ENCODE measurements at places on chromosomes 4 and X. TPM values are rescaled to one million over a fixed set of nuclear protein-coding genes. Genes with fewer than 3 reads are reported as not detected.
A peak's percentile ranks its signal among the peaks of the same experiment; 100 is the strongest.

CCKAR gene
- polyA plus RNA-seq: not detected

GYPB gene
- polyA plus RNA-seq: not detected

MAGED4 gene
- not detected for polyA plus RNA-seq

RTL3 gene
- polyA plus RNA-seq: not detected

DNA sequence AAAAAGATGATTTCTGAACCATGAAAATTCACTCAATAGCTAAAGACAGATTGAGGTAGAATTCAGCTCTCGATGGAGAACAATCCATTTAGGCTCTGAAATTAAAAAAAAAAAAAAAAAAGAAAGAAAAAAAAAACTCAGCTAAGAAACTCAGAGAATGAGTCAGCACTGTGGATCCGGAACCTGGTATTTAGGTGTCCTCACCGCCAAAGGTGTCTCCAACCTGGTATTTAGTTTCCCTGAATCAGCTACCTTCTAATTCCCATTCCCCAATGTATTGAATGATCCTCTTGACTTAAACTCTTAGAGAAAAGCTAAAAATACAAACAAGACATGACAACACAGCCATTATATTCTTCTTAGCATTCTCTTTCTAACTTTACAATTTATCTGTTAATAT lies 150.3 kb upstream of the RASGEF1B start:
- DNase-seq: no peak

PPP2R2C gene
- polyA plus RNA-seq: 20.2 TPM

DNA sequence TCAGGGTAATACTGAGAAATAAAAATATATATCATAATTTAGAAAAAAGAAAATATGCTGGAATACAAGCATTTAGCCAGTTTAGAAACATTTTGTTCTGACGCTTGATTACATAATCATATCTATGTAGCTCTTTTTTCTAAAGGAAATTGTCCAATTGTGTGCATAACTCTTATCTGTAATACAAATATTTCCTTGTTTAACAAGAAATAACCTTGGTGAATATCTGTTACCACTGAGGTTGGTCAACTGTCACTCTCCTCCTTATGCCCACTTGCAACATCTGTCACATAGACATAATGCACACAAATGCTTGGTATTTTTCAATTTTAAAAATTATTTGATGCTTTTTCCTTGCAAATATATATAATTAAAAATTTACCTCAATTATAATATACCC lies 609.7 kb downstream of the TLL1 start:
- no peak for DNase-seq

DNA sequence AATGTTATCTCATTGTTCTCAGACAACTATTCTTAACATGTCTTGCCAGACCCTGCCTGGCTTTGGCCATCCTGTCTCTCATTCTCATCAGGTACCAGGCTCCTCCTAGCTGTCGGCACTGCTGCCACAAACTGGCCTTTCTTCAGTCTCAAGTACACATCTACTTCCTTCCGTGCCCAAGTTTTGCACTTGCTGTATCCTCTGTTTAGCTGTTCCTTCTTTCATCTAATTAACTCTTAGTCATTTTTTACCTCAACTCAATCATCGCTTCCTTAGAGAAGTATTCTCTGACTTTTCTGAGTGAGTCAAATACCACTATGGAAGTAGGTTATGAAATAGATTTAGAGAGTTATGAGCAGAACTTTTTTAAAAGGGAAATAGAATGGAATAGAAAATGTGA lies 19.7 kb downstream of the CXCL3 start:
- DNase-seq: no peak

DNA sequence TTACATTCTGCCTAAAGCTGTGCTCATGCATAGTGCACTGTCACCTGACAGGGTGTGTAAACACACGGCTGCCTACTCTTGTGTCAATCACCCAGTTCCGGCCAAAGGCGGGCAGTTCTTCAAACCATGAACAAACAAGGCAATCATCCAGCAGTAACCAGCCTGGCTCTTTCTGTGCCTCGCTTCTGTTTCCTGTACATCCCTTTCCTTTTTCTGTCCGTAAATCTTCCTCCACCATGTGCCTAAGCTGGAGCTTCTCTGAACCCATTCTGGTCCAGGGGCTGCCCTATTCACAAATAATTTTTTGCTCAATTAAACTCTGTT lies 60.8 kb upstream of the CBR4 start:
- DNase-seq: peak; percentile 58

AR gene
- 0.27 TPM for polyA plus RNA-seq

DNA sequence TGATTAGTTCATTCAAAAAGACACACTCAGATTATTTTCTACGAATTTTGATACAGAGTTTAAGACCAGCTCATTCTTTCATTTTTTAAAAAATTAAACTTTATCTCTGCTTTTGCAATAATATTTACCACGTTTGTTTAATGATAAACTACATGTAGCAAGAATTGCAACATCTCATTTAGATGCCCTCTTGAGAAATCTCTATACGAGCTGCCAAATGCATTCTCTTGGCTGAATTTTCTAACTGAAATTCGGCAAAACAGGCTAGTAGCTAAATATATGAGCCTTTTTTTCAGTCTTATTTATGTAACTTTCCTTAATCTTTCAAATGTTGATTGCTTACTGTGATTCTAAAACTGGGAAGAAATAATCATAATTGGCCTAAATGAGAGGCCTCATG lies 2.1 kb upstream of the GC start:
- DNase-seq: no peak

GRCh38 chrX:68846536-68846935 lies 17.7 kb downstream of the EFNB1 start:
- no peak for DNase-seq

- no peak for DNase-seq
Observed at GRCh38 chrX:11837437-11837836, 79.4 kb downstream of the MSL3 start.

All from keratinocyte (primary cell).